HuH-7 (cell line): ENCODE measurements at places on chromosomes 1 and 21.

DNA sequence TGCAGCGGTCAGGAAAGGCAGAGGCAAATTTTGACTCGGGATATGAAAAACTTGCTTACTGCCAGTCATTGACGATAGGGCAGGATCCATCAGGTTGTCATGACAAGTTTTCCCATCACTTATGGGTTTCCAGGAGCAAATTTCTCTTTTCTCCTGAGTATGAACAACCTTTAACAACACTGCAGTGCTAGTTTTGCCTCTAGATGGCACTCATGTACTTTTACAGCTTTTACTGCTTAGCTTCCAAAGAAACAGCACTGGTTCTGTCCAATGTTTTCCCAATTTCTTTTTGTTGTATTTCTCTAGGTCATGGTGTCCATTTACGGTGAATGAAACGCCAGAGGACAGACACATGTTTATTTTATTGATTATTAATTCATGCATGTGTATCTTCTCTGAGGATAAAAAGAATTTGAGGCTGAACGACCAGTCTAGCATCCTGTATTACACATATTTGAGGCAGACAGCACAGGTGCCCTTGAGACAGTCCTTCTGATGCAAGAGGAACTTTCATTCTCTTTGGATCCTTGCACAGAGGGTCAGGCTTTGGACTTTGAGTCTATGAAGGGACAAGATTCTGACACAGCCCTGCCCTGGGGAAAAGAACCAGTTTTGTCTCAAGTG, 112.3 kb upstream of the TRABD2B start:
- peak; percentile 28 for DNase-seq

- no peak for DNase-seq
Observed at GRCh38 chr1:241825581-241825980, 22.4 kb upstream of the EXO1 start.

DNA sequence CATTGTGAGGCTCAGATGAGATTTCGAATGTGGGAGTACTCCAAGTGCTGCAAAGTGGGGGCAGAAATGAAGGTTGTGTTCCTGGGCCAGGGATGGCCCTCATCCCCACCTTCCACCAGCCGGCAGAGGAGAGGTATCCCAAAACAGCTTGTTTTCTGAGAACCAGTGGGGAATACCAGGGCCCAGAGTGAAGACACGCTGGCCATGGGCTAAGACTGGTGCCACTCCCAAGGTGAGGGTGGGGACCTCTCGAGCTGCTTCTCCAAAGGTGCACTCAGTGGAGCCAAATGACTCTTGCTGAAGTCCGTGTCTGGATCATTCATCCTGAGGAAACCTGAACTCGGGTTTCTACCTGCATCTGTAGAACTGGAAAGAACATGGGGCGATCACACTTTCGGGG, 22.1 kb downstream of the KCNA2 start:
- no peak for DNase-seq

- no peak for DNase-seq
Observed at GRCh38 chr21:15004721-15005370, 60.0 kb downstream of the NRIP1 start.
